Activated CD4-positive, alpha-beta T cell treated with anti-CD3 and anti-CD28 coated beads, Interleukin-2, amount 10 ng/mL, durations not matched to agents 7 days and 5 days (primary cell): ENCODE measurements at places on chromosomes 6 and 20.

DNA sequence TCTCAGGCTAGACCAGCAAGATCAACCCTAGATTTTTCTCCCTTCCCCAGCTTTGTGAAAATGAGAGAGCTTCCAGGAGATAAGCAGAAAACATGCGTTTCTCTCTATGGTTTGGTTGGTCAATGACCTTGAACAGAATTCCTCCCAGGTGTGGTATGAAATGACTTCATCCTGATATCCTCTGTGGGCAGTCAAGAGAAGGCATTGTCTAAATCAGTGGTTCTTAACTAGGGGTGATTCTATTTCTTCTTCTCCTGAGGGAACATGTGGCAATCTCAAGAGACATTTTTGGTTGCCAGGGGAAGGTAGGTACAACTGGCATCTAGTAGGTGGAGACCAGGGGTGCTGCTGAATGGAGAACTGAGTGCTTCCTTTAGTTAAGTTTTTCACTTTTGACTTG is 12.4 kb downstream of the IFT52 start:
- no peak for DNase-seq

DNA sequence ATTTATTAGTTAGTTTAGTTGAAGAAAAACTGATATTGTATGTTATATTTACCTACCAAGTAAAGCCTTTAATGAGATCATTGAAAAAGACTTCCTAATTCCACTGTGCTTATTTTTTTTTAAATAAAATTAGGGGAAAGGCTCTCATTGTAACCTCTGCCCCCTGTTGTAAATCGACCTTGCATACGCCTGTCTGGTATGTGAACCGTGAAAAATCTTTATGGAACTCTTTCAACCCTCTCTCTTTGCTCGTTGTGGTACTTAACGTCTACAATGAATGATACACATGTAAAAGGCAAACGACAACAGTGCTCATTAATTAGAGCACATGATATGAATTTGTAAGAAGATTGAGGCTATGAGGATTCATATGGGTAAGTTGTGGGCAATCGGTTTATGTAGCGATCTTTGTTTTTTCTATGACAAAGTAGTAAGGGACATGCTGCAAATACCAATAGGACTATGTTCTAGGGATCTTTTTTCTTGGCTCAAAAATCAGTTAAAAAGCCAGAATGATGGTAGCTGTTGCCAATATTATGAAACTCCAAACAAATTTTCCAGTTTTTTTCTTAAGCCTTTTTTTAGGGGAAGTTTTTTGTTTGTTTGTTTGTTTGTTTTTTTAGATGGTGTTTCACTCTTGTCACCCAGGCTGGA is 119.0 kb upstream of the MCHR2 start:
- no peak for DNase-seq

GRCh38 chr20:1341561-1342265 is 12.8 kb upstream of the SDCBP2 start:
- no peak for DNase-seq

- DNase-seq = no peak
Observed at GRCh38 chr6:11824986-11825385, 46.4 kb upstream of the ADTRP start.

DNA sequence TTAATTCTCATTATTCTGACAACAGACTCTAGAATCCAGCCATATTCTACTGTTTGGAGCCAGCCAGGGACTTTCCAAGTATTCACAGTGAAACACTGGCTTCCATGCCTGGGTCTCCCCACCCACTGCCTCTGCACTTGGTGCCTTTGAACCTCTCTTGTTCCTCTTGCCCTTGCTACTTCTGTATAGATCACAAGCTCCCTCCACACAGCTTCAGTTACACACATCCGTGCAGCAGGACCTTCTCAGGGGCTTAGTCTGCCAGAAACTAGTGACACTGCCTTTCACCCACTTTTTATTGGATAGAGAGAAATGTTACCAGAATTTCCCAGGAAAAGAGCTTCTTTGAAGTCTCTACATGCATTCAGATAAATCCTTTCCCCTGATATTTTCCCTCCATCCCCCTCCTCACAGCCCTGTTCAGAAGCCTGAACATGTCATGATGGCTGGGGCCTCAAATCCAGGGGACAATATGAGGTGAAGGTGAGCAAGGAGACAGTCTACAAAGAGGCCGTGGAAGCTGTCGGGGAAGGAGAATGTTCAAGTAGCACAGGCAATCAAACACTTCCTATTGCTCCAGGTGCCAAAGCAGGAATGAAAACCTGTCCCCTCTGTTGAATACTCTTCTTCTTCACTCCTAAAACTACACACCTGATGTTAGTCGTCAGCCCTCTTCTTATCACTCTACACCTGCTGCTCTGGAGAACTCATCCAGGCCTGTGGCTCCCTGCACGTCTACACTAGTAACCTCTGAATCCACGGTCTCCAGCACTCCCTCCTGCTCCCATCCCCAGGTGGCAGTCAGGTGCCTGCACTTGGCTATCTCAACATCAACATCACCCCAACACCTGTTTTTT is 20.2 kb upstream of the HLA-DOA start:
- no peak for DNase-seq

DNA sequence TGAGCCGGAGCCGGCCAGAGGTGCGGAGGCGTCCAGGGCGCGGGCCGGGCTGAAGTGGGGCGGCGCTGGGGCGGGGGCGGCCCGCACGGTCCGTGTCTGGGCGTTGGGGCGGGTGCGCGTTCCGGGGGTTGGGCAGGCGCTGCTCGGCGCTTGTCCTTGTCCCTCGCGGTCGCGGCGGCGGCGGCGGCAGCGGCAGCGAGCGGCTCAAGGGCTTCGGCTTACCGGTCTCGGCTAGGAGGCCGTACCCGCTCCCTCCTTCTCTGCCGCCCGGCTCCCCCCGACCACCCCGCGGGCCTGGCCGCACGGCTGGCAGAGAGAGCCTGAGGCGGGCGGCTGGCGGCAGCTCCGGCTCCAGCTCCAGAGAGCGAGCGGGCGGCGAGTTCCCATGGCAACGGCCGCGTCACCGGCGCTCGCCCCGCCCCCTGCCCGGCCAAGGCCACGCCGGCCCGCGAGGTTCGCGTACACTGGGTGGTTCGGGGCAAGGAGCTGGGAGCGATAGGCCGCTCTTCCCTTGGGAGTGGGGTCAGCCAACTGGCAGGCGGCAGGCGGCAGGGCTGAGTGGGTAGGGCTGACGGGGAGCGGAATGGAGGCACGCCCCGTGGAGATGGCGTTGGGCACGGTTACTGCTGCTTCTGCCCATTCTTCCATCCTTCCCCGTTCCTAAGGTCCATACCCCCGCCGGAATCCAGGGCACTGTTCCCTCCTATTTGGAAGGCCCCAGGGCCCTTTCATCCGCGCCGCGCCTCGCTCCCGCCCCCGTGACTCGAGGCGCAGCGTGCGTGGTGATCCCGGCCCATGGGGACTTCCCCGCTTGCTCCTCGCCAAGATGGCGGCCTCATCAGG is at the start of gene LRRC73:
Gene LRRC73 (minus strand): TSS at position 363 of the 843 bp plus-strand sequence. CDS start 561 bp downstream, outside the sequence.
- DNase-seq = peak; percentile 75

DNA sequence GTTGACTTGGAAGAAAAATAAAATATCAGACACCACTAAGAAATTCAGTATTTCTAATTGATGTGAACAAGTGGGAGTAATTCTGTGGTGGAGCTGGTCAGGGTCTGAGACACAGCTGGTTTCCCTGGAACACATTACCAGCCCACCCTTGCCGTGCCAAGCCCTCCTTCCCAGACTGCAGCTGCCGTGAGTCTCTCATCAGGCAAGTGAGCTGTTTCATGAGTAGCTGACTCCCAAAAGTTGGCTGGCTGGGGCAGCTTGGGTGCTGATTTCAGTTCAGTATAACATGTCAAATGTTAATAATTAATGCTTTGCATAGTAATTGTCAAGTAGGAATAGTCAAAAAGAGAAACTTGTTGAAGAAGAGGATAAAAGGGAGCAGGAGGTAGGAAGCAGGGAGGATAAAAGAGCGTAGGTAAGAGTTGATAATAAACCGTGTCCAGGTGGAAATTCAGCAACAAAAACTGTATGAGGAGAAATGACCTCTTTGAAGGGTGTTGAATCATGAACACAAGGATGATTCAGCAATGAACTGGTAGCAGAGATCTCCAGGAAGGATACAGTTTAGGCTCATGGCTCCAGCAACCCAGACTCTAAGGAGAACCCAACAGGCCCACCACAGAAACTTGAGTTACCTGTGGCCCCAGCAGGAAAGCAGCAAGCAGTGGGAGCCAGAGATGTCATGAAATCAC is 110.9 kb upstream of the SSTR4 start:
- DNase-seq = no peak

DNA sequence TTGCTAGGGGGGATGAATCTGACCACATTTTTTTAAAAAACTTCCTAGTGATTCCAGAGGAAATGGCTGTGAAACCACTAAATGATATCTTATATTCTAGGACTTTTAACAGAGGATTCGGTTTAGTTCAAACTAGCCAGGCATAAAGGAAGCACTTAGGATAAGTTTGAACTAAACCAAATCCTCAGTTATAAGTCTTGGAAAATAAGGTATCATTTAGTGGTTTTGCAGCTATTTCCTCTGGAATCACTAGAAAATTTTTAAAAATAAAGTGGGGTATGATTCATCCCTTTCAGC is 327.9 kb upstream of the QKI start:
- DNase-seq = no peak

GRCh38 chr6:33105916-33106871 is 30.4 kb downstream of the HLA-DPB1 start:
- DNase-seq = no peak

- DNase-seq = no peak
Observed at GRCh38 chr20:7806831-7807230, 133.4 kb downstream of the HAO1 start.

GRCh38 chr20:56843386-56843785 is 214.3 kb downstream of the TFAP2C start:
- DNase-seq = no peak

GRCh38 chr6:117072781-117073180 is 192.6 kb upstream of the VGLL2 start:
- no peak for DNase-seq

DNA sequence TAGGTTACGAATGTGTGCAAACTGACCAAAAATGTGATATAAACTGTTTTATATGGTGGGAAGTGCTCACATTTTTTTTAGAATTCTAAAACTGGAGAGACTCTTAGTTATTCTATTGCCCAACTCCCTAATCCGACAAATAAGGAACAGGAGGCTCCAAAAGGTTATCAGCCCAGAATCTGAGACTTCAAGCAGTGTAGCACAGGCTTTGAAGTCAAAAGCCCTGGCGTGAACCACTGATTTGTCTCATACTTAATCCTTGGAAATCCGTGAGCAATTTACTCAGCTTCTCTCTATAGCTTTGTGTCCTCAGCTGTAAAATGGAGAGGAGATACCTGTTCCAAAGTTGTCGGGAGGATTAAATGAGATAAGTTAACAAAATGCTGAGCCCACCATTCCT is 368.8 kb upstream of the SASH1 start:
- no peak for DNase-seq

DNA sequence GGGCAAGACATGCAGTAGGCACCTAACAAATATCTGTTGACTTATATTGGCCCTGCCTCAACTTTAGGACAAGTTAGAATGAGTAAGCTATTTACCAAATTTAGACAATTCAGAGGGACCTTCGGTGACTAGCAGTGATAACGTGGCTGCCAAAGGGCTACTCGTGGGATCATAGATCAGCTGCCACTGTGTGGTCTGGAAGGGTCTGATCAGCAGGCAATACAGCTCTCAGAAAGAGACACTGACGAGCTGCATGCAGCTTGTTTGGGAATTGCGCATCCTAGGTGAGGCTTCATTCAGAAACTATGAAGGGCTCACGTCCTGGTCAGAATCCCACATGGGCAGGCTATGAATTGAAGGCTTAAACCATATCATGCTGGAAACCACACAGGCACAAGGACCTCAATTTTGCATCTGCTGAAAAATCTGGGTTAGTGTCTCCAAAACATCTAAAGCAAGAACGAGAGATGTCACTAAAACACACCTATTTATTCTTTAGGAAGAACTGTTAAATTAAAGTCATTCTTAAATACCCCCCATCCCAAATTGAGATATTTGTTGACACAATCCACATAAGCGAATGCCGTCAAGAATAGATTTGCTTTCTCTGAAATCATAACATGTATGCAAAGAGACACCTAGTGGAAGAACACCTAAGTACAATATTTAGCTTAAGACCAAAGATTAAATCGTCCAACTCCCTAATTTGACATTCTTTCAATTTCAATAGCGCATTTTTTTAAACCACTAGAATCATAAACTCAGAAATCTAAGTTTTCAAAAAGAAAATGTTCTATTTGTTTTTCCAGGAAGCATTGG is 79.6 kb downstream of the IPCEF1 start:
- DNase-seq = no peak

- DNase-seq = no peak
Observed at GRCh38 chr6:75219263-75219662, 13.4 kb upstream of the COL12A1 start.

DNA sequence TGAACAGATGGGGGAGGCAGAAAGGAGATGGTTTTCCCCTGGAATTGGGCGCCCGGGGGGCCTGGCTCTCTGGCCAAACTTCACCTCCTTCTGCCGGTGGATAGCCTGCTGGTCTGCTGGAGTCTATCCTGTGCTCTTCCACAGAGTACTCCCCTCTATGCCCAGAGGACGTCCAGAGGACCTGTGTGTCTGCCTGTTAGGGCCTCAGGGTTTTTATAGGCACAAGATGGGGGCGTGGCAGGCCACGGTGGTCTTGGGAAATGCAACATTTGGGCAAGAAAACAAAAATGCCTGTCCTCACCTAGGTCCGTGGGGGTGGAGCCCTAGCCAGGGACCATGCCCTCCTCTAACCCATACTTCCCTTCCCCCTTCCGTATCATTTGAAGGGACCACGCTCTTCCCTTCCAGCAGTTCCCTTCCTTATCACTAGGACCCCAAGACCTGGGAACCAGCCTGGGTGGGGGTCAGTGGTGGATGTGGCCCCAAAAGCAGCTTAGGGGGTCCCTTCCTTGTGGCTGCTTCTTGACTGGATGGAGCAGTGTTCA is 53.6 kb upstream of the ZNF337 start:
- no peak for DNase-seq

DNA sequence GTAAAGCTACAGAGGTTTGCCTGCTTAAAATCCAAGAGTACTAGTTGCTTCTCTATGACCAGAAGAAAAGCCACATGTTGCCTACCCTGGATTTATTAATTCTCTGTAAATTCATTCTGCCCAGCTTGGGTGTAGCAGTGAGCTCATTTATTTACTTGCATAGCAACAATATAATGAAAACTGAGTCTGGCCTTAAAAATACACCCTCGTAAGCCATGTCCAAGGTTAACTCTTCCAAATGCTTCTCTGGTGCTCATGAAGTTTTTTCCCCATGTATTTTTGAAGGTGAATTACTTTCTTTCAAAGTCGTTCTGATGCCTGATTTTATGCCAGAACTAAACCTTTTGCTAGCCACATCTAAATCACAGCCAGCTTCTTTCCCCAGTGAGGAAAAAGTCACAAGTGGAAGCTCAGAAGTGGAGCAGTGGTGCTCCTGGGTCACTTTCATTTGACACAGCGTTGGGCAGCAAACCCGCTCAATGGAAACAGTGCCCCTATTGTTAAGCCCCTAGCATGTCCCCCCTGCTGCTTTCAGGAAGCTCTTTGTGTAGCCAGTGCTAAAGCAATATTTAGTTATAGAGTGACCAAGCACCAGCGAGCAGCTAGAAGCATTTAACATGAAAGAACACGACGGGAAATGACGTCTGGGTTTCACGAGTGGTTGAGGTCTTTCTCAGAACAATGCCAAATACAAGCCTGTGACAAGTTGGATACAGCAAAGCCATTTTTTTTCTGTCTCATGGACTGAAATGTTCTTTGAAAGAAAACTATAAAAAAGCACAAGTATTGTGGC is 29.8 kb downstream of the NEDD9 start:
- DNase-seq = peak; percentile 58

- DNase-seq = no peak
Observed at GRCh38 chr6:138092686-138093085, 14.5 kb downstream of the PERP start.
